T-helper 9 cell (primary cell): ENCODE measurements at places on chromosomes 7 and 10.

DNA sequence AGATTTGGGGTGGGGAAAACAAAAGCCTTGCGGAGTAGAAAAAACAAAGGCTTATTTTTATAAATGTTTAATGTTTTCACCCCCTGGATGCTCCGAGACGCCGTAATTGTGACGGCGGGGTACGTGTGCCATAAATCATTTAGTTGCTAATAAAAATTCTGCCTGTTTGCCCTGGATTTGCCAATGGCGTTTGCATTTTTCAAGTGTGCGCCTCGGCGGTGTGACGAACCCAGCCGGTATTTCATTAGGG lies 2.5 kb upstream of the TNRC18 start:
- no peak for DNase-seq

DNA sequence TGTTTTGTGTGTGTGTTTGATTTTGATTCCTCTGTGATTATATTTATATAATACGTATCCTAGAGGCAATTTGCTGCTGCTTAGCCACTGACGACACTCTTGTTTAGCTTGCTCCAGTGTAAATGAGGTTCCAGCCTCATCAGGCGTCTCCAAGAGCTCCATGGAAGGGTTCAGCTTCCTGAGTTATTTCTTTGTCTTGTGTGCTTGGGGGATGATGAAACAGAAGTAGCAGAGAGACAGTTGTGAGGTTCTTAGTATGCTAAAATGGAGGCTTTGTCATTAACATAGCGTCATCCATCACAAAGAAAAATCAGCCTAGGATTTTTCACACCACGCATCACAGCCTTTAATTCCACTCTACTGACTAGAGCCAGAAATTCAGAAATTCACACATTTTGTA lies 85.1 kb downstream of the KLF6 start:
- DNase-seq, result no peak

GRCh38 chr10:92284112-92284704 lies 6.7 kb downstream of the CPEB3 start:
- DNase-seq, result no peak

- DNase-seq, result no peak
Measured at GRCh38 chr7:92404170-92404614, 43.1 kb upstream of the GATAD1 start.

GRCh38 chr10:29438271-29438670 lies 149.4 kb downstream of the LYZL1 start:
- no peak for DNase-seq

DNA sequence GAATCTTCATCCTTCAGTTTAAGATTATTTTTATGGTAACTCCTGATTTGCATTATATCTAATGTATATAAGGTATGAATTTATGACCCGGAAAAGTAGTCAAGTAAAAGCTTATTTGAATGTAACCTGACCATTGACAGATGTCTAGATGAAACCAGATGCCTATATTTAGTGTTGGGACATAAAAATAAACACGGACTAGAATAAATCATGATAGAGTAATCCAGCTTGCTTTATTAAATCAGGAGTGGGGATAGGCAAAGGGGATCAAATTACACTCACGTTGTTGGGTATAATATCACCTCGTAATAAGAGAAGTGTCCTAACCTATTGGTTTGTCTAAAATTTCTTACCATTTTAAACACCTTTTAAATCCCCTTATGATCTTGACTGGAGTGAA lies 244.6 kb downstream of the AGMO start:
- no peak for DNase-seq

GRCh38 chr10:52703898-52704297 lies 68.7 kb downstream of the MBL2 start:
- no peak for DNase-seq

DNA sequence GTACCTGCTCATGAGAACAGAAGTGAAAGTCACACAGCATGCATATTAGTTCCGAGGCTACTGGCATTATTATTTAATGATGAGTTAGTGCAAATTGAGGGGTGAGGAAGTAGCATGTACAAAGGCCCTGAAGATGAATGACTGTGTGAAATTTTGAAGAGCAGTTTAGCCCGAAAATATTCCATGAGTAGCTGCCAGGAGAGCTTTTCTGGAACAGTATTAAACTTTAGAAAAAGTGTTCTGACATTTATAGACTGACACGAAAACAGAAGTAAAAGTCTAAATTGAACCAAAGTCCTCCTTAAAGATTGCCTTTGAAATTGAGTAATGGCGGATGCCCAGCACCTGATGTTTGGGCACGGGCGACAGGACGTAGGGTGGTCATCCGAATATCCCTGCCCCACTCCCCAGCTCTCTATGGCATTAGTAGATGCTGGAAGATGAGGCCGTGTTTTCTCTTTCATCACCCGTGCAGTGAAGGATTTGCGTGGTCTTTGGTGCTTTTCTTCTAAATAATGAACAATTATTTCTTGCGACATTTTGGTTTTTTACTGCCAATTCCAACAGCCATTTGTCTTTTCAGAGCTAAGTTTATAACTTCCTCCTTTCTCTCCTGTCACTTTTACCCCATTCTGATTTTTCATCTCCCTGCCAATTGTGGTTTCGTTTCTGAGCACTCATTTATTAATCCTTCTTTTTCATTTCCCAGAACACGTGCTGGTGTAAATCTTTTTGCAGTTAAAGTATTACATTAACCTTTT lies 192.6 kb downstream of the MGMT start:
- no peak for DNase-seq

DNA sequence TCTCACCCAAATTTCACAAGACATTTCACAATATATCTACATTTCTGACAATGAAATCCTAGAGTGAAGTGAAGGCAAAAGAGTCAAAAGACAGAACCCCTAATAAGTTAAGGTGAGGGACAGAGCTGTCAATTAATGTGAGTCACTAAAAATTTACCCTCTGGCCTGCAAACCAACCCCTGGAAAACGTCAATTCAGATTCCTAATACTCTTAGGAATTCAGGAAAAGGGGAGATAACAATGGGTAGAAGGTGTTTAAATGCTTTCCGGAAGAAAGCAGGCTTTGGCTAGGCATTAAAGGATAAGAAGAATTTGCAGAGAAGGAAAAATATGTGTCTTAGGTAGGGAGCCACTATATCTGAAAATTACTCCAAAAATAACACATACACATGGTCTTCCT lies 299.6 kb downstream of the INHBA start:
- no peak for DNase-seq

GRCh38 chr7:99949645-99950228 lies 20.3 kb upstream of the GJC3 start:
- no peak for DNase-seq

DNA sequence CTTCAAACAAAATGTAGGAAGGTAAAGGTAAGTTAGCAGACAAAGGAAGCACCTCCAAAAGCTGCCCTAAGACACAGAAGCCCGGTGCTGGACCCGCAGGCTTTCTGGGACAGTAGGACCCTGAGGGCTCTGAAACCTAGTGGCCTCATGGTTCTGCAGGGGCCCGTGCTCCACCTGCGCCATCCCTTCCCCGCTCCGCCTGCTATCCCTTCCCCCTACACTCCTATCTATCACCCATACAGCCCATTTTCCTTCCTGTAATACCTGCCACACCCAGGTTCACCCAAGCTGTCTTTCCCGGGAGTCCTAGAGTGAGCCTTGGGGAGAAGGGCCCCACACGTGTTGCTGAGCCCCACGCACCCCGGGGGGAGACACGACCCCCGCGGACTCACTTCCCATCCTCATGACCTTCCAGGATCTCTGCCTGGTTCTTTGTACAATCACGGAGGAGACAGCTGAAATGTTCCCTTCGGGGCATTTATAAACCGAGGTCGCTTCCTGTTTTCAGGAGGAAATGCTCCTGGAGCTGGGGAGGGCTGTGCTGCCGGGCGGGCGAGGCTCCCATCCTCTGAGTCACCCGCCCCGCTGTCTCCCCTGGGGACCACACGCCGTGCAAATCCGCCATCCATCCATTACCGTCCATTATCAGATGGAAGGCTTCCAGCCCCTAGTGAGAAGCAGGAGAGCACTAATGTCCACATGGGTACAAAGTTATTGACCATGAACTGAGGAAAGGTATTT lies 251.7 kb upstream of the PITRM1 start:
- no peak for DNase-seq

GRCh38 chr10:71220689-71221540 lies 8.5 kb downstream of the UNC5B start:
- no peak for DNase-seq

DNA sequence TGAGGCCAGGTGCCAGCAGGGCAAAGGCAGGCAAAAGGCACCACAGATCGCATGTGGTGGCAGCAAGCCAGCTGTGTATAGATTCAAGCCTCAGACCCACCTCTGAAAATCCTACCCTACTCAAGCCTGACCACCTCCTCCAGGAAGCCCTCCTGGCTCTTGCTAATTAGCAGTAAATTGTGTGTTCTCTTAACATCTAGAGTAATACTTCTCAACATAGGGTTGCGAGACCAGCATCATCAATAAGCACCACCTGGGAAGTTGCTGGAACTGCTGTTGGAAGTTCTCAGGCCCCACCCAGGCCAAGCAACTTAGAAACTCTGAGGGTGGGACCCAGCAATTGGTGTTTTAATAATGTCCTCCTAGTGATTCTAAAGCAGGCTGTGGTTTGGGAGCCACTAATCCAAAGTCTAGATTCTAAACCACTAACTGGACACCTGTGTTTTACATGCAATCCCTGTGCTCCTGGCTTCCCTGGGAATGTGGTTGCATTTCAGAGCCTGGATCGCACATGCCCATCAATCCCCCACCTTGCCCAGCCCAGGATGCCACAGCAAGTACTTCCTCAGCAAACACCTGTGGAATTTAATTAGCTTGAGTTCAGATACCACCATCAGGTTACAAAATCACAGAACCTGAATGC lies 46.2 kb downstream of the KCNMA1 start:
- no peak for DNase-seq

DNA sequence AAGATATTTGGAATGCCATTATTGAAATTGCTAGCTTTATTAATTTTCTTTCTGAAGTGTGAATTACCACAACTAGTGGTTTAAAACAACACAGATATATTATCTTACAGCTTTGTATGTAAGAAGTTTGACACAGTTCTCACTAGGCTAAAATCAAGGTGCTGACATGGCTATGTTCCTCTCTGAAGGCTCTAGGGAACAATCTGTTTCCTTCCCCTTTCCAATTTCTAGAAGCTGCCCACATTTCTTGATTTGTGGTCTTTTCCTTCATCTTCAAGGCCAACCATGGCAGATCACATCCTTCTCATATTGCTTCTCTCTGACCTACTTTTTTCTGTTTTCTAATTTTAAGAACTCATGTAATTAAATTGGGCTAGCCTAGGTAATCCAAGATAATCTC lies 43.3 kb upstream of the SLC26A3 start:
- no peak for DNase-seq

DNA sequence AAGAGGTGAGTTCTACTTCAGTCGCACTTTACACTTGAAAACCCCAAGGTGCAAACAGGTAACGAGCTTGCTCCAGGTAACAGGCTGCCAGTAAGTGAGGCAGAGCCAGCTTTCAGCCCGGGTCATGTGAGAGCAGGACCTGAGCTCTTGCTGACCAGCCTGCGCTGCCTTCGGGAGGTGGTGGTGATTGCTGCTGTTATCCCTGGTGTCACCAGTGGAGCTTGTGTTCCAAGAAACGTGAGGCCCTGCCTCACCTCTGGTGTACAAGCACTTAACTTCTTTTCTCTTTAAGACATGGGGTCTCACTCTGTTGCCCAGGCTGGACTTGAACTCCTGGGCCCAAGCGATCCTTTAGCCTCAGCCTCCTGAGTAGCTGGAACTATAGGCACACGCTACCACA lies 265.0 kb downstream of the CELF2 start:
- no peak for DNase-seq

GRCh38 chr10:49109669-49110340 lies 5.5 kb downstream of the VSTM4 start:
- DNase-seq, result no peak

- no peak for DNase-seq
Measured at GRCh38 chr10:85946713-85947326, 419.8 kb downstream of the GRID1 start.

GRCh38 chr10:114714281-114714741 lies 56.2 kb upstream of the ABLIM1 start:
- DNase-seq, result no peak

- no peak for DNase-seq
Measured at GRCh38 chr10:35889971-35890675, 248.0 kb upstream of the FZD8 start.

DNA sequence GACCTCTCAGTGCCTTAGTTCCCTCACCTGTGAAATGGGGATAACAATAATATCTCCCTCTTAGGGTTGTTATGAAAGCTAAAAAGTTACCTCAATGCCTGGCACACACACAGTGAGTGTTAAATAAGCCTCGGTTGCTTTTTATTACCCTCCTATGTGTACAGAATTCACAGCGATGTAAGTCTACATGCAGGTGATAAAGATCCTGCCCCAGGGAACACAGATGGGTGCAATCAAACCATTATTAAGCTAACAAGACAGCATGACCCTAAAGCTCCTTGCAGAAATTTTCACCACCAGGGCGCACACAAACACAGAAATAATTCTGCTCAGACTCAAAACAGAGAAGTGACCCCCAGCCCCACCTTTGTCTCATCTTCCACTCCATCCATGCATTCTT lies 261.9 kb downstream of the SNX10 start:
- no peak for DNase-seq

- no peak for DNase-seq
Measured at GRCh38 chr7:86592185-86592584, 51.5 kb upstream of the GRM3 start.

DNA sequence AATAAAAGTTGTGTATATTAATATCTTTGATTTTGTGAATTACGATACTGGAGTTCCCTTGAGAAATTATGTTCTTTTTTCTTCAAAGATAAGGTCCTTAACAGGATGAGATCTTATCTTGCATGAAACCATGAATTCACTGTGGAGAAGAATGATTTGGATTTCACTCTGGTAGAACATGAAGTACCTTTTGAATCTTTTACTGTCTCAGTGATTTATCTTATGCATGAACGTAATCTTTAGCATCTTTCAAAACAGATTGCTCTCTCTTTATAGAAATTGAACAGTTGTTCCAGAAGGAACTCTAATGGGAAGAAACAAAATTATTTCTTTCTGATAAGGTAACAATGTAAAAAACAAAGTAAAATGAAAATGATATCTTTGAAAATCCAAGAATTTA lies 11.0 kb upstream of the ZNF438 start:
- no peak for DNase-seq

DNA sequence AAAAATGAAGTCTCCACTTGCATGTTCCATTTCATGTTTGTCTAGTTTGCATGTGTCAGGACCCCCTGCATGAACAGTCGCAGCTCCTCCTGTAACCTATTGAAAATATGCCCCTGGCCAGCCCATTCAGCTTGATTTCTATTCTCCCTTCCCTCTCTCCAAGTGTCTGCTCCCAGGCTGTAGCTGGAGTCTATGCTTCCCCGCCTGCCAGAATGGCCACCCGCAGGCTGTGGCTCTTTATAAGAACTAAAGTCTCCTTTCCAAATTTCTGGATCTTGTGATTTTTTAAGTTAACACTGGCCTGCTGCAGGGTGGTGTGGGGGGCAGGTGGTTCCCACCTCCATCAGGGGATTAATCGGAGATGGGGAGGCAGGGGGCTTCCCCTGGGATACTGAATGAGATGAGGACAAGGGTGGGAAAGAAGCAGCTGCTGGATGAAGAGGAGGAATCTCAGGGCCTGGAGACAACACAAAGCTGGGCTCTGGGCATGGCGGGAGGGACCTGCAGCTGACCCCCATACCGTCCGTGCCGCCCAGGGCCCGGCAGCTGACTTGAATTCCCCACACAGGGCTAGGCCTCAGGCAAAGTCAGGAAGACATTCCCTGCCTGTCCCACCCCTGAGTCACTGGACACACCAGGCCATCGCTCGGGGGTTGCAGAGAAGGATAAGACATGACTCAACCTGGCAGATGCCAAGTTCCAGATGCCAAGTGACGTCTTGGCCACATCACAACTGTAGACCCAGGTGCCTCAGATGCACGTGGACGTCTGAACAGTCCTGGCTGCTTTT lies 399.5 kb upstream of the FOXK1 start:
- no peak for DNase-seq
